ENCODE measurements at places on chromosomes 12 and 14. TPM values are rescaled to one million over a fixed set of nuclear protein-coding genes. Genes with fewer than 3 reads are reported as not detected.

DNA sequence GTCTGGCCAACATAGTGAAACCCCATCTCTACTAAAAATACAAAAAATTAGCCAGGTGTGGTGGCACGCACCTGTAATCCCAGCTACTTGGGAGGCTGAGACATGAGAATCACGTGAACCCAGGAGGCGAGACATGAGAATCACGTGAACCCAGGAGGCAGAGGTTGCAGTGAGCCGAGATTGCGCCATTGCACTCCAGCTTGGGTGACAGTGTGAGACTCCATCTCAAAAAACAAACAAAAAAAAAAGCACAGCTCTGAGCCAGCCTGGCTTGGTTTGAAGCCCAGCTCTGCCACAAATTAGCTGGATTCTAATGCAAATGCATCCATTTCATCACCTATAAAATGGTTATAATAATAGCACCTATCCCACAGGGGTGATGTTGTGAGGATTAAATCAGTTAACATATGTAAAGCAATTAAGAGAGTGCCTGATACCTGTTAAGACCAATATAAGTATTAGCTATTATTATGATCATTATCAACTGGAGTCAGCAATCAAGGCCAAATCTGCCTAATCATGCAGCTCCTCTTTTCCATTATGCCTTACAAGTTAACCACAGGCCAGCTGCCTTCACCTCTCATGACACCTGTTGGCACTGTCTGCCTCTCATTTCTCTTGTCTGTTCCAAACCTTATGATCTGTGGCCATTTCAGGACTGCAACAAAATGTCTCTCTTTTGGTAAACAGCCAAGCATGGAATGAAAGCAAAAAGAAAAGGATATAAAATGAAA lies 2.1 kb downstream of the GNPTAB start:
- H3K4me3 ChIP-seq = no peak overlapping the region
- peak overlapping the region; percentile 81 for H3K27ac ChIP-seq
- no peaks in the 10 kb centered on the region for H3K36me3 ChIP-seq
- H3K27me3 ChIP-seq = no peaks in the 10 kb centered on the region

Gene PROX2
- 0.01 TPM for polyA plus RNA-seq

Gene C14orf132
- 4.3 TPM for polyA plus RNA-seq

DNA sequence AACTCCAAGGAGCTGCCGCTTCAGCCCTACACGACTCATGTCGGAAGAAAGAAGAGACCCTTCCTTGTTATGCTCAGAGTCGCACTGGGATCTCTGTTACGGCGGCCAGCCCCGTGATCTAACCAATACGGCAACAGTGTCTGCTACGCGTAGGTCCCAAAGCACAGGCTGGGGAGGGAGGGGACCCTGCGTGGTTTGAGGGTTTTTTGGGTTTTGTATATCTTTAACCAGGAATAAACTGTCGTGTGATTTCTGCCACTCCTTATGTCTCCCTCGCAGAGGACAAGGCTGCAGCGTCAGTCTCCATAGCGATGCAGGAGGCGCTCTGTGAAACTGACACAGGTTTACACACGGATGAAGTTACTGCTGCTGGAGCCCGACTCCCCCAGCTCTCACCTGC lies 60.0 kb upstream of the DIO3 start:
- H3K36me3 ChIP-seq = no peaks in the 10 kb centered on the region
- DNase-seq = peak; percentile 28
- H3K27ac ChIP-seq = no peak overlapping the region
- peaks cover 10% of the 10 kb centered on the region for H3K4me1 ChIP-seq
- no peaks in the 10 kb centered on the region for H3K27me3 ChIP-seq

Gene ABCC9
- 0.23 TPM for polyA plus RNA-seq
